ENCODE measurements at places on chromosomes 4 and X. TPM values are rescaled to one million over a fixed set of nuclear protein-coding genes. Genes with fewer than 3 reads are reported as not detected.

DNA sequence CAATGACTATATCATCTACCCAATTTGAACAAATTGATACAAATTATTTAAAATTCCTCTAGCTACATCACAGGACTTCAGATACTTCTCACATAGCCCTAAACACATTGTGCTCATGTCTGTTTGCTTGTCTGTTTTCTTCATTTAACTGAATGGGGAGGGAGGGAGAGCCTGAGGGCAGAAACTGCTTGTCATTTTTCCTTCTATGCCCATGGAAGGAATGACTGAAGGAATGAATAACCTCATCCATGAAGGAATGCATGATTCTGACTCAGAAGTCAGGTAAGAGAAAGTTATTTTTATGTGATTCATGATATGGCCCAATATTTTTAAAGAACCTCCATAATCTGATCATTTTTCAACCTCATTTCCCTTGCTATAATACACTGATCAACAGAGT lies 418.0 kb upstream of the PITX2 start:
- no peak overlapping the region for H3K4me3 ChIP-seq
- H3K27ac ChIP-seq: no peak overlapping the region
- H3K27me3 ChIP-seq: no peaks in the 10 kb centered on the region
- no peak for DNase-seq

The OPHN1 gene
- 5.0 TPM for total RNA-seq

The ART3 gene
- total RNA-seq: not detected

The PHKA1 gene
- total RNA-seq: 12.5 TPM

DNA sequence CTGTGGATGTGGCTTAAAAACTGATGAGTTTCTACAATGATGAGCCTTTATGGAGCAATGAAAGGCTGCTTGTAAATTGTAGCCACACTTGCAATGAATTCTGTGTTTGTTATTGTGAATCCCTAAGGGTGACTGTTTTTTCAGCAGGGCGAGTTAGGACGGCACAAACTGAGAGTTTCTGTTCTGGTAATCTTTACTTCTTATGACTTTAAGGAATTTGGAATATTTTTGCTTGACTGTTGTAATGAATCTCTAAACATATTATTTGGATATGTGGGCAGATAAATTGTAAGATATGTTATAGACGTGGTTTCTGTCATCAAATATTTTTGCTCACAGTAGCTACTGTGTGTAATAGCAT lies 22.2 kb downstream of the RBPJ start:
- no peaks in the 10 kb centered on the region for H3K36me3 ChIP-seq
- no peak overlapping the region for H3K27ac ChIP-seq
- no peak for DNase-seq
- H3K4me3 ChIP-seq: no peak overlapping the region

The RAB33A gene
- not detected for total RNA-seq

All from thoracic aorta (tissue), 2 donors.